T47D (cell line): ENCODE measurements at places on chromosomes 5 and 9.

GRCh38 chr5:87944553-87945285, 323.9 kb downstream of the TMEM161B start:
- no peak for DNase-seq

GRCh38 chr9:90969021-90969675, 167.5 kb downstream of the SYK start:
- no peak for DNase-seq

DNA sequence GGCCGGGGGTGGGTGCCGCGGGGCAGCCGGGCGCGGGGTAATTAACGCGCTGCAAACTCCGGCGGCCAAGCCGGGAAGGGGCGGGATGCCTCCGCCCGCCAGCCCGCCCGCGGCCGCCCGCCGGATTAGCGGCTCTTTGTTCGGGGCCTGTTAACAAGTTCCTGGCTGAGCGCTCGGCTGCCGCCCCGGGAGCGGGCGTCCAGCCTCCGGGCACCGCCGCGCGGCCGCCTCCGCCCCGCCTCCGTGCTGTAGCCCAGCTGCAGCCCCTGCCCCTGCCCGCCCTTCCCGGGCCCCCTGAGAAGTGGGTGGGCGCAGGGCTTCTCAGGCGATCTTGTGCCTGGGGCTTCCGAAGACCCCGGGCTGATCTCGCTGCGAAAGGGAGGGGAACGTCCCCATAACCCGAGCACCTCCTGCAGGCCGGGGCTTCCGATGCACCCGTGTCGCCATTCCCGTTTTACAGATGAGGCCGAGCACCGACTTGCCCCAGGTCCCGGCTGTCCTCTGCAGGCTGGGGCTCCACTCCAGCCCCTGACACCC, 7.5 kb downstream of the UNC5A start:
- no peak for DNase-seq

- DNase-seq = peak; percentile 50
Measured at GRCh38 chr5:135887447-135887864, 8.2 kb downstream of the IL9 start.

GRCh38 chr5:119322312-119322947, 33.4 kb upstream of the TNFAIP8 start:
- DNase-seq = peak; percentile 86

DNA sequence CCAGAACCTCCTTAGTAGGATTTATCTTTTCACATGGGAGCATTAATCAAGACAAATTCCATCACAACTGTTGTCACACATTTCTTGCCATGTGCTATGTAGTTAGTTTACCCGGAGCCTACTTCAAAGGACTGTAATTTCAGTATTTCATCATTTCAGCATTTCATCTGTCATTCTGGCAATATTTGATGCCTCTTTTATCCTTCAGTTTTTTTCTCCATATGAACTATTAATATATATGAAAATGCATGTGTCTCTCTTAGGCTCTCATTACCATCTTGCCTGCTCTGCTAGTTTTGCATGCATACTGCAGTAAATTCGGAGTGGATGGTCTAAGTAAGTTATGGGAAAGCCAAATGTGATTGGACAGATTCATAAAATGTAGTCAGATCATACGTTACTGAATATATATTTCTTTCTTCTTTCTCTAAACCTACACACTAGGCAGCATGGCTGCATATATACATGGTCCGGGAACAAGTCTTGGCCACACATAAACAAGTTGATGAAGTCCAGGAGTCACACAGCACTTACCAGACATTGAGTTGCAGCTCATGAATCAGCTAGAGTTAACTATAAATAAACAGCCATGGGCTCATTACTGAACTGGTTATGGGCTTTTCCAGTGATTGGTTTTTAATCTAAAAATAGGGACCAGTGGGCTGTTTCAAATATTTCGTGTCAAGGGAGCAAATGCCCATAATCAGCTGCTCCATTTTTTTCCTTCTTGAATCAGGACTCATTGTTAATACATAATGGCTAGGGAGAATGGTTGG, 46.6 kb downstream of the SPATA31D1 start:
- no peak for DNase-seq

GRCh38 chr5:773517-774264, 10.8 kb downstream of the ZDHHC11B start:
- peak; percentile 48 for DNase-seq

DNA sequence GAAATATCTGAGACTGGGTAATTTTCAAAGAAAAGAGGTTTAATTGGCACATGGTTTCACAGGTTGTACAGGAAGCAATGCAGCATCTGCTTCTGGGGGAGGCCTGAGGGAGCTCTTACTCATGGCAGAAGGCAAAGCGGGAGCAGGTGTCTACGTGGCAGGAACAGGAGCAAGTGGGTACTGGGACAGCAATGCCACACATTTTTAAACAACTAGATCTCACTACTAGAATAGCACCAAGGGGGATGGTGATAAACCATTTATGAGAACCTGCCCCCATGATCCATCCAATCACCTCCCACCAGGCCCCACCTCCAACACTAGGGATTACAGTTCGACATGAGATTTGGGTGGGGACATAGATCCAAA, 47.6 kb upstream of the HOMER1 start:
- no peak for DNase-seq

GRCh38 chr5:18380729-18381362, 746.6 kb downstream of the TAF11L14 start:
- DNase-seq = no peak

DNA sequence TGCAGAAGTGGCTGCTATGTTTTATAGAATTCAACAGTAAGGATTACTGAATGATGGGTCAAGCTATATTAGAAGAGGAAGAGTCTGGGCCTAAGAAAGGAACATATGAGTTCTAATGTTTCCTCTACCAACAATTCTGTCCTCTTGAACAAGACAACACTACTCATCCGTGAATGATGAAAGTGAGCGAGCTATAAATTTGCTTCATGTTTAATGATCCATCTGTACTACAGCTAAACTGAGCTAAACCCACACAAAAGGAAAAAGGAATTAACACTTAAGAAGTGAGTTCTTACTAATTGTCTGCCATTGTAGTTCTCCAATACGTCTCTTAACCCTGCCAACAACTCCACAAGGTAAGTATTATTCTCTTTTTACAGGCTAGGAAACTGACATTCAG, 204.4 kb downstream of the GLIS3 start:
- DNase-seq = no peak

- DNase-seq = no peak
Measured at GRCh38 chr5:42985129-42986037, 54.7 kb downstream of the ANXA2R start.

- no peak for DNase-seq
Measured at GRCh38 chr5:103668281-103668680, 105.7 kb upstream of the NUDT12 start.

DNA sequence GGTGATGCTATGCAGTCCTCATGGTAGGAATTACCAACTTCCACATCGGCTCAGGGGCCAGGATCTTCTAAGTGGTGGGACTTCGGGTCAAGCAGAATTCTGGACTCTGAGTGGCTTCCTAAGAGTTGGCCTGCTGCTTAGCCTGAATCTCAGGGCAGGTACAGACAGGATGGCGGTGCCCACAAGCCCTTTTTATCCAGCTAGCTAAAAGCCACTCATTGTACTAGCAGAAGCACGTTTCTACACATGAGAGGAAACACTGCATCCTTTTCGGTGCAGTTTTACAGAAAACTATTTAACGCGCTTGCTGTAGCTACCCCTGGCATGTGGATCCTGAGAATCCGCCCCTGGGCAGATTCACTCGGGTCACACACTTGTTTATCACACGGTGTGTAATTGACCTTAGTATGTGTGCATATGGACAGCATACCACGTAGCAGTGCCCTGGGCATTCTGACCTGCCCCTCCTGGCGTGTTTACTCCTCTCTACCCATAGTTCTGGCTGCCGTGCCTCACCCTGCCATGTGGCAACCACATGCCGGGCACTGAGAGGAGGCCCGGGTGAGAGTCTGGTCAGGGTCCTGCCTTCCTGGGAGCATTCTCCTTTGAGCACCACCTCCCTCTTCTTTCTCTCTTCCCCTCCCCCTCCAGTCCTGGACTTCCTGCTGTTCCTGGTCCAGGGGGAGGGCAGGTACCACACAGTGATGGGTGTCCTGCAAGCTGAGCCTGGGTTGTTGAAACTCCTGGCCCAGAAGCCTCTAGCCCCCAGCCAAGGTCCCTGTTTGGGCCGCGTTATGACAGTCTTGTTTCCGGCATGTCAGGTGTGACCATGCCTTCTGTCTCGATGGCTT, 65.9 kb downstream of the DAB2IP start:
- no peak for DNase-seq

- DNase-seq = no peak
Measured at GRCh38 chr5:169018925-169019324, 282.0 kb downstream of the SLIT3 start.

- DNase-seq = no peak
Measured at GRCh38 chr5:103307470-103307869, 48.9 kb downstream of the MACIR start.

DNA sequence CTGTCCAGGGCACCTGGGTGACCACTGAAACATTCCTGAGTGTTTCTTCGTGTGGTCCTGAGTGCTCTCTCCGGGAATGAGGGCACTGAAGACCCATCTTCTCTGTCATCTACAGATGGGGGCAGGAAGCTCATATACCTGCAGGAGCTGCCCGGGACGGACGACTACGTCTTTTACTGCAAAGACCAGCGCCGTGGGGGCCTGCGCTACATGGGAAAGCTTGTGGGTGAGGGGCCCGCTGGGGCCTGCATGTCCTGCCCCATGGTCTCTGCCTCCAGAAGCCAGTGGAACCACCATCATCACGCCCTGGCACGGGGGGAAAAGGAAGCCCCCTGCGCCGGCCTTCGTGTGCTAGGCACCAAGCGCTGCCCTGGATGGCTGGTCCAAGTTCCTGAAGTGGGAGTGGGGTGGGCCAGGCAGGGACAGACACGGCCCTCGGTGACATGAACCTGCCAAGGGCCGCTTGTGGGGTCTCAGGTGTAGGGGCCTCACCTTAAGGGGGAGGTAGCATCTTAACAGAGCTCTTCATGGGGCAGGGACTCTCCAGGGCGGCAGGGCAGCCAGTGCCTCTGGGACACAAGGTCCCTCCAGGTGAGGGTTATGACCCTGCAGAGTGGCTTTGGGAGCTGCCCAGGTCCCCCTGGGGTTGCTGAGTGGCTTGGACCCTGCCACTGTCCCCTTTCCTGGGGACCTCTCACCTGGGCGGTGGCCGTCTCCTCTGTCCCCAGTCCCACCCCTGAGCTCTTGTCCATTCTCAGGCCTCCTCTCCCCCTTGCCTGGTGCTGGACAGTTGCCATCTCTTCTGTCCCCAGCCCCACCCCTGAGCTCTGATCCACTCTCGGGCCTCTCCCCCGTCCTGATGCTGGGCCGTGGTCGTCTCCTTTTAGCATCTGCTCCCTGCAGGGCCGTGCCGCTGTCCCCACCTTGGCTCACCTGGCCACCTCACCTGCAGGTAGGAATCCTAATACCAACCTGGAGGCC, 2.1 kb downstream of the OBP2A start:
- DNase-seq = no peak

GRCh38 chr5:122607818-122608217, 167.1 kb upstream of the SNX2 start:
- DNase-seq = no peak

GRCh38 chr5:155676967-155677366, 650.0 kb upstream of the SGCD start:
- no peak for DNase-seq

DNA sequence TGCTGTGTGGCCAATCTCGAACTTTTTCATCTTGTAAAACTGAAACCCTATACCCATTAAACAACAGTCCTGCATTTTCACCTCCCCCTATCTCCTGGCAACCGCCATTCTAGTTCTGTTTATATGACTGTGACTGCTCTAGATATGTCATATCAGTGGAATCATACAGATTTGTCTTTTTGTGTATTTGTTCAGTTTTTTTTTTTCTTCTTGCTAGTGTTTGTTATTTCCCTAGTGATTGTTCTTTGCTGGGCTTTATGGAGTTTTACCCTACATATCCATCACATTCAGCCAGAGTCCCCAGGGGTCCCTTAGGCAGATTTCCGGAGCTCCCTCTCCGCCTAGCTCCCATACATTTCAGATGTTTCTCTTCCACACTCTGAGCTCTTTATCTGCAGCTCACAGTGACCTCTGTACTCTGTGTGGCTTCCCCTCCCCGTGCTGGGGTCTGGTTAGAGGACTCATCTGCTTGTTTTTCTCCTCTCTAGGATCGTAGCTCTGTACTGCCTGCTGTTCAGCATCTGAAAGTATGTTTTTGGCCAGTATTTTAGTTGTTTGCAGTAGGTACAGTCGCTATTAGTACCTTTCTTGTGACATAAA, 25.1 kb upstream of the CARTPT start:
- no peak for DNase-seq

GRCh38 chr5:35622974-35623373, 5.3 kb downstream of the SPEF2 start:
- no peak for DNase-seq

- DNase-seq = no peak
Measured at GRCh38 chr9:38025166-38025565, 43.9 kb downstream of the SHB start.

DNA sequence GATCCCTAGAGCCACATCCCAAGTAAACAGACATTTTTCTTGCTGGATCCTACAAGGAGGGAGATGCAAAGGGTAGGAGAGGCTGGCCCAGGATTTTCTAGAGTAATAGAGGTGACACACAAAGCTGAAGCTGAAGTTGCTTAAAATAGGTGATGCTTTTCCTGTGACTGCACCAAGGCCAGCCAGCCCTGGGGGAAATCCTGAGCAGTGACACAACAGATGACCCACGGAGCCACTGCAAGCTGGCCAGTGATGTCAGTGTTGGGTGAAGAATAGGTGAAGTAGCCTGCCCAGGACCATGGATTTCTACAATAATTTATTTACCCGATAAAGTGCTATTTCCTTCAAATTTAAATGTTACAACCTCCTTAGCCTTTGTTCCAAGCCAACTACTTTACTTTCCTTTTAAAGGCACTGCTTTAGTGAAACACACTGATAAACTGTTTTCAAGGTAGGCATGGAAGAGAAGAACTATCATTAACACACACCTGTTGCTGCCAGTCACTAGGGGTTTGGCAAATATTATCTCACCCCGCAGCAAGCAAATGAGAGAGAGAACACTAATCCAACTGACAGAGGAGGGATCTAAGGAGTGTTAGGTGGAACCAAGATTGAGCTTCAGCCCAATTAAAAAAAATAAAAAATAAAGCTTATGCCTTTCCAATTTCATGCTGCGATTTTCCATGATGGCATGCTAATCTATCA, 123.5 kb downstream of the CTNND2 start:
- DNase-seq = no peak

GRCh38 chr5:117682416-117682815, 1107.8 kb upstream of the SEMA6A start:
- no peak for DNase-seq

DNA sequence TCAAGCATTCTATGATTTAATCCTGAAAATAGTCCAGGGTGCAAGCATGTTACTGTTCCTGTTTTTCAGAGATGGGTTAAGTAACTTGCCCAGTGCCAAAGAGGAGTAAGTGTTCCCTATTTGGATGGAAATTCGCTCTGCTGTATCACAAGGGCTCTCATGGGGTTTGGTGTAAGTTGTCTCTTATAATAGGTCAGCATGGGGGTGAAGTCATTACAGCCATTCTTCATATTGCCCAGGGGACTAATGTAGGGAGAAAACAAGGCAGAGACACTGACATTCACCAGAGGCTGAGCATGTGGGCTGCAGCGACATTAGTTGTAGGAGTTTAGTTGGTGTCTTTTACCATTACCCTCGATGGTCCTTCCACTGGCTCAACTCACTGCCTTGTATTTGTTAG, 142.1 kb upstream of the GLRA1 start:
- DNase-seq = no peak
